ENCODE measurements at places on chromosomes 5 and 9.

- DNase-seq, result no peak
Measured at GRCh38 chr5:80917631-80918030, 42.5 kb upstream of the RASGRF2 start.

DNA sequence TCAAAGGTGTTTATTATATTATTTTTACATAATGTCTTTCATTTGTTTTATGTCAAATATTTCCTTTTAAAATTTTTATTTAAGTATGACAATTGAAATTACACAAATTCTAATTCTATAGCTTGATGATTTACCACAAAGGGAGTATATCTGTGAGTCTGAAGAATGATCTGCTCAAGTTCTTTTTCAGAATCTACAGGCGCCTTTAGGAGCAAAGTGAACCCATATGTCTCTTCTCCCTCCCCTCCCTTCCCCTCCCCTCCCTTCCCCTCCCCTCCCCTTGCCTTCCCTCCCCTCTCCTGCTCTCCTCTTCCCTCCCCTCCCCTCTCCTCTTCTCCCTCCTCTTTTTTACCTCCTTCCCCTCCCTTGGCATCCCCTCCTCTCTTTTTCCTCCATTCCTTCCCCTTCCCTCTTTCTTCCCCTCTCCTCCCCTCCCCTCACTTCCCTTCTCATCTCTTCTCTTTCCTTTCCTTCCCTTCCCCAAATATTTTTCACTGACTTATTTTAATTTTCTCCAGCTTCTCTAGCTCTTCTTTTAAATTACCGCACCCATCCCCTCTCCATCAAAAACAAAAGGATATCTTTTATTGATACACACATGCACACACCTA is 495.3 kb upstream of the PIK3R1 start:
- DNase-seq, result no peak

DNA sequence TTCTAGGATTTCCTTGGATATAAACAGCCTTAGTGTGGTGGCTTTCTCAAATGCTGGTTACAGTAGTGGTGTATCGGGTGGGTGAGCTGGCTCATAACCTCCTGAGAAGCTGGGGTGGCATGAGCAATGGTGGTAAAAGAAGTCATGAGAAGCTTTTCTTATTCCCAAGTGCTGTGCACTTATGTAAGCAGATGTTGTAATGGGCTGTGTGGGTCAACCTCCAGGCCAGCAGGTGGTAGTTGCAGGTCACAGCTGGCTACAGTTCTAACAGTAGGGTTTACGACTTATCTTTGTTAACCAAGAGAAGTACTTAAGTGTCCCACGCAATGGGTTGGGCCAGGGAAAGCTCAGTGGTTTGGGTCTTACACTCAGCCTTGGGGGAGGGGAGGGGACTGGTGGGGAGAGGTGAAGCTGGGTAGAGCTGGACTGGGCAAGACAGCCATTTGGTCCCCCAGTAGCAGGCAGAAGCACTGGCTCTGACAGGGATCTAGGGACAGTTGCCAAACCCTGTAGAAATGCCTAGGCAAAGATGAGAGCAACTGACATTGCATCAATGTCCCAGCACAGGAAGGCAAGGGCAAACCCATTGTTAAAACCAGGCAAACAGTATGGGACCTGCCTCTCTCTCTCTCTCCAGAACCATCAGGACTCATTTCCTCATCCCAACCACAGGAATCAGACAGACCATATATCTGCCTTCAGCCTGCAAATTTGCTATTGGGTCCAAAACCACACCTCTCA is 76.8 kb downstream of the RNF130 start:
- DNase-seq, result no peak

GRCh38 chr5:137375741-137376526 is 123.2 kb downstream of the SPOCK1 start:
- DNase-seq, result no peak

DNA sequence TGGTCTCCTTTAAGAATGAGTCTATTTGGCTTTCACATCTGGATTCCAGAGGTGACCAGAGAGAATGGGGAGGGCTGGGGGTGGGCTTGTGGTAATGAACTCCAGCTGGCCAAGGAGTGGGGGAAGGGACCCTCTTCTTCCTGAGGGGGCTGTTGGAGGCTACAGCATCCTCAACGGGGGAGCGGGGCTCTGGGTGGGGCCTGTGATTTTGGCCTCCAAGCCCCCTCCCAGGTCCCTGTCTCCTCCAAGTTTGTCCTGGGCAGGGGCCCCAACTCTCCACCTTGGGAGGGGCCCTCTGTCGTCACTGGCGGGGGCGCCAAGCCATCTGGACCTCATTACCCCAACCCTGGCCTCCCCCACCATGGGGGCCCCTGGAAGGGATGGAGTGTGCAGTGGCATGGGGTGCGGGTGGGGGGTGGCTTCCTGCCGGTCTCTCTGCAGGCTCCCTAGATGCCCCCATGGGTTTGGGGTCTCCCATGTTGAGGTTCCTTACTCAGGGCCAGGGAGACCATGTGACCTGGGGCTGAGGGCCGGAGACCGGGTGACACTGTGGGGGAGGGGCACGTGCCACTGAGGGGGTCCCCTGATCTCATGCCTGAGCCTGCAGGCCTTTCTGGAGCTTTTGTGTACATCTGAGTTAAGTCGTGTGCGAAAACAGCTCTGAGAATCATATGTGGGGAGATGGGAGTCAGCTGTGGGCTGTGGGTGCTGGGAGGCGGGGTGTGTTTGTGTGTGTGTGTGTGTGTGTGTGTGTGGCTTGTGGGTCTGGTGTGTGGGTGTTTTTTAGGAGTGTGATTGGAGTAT is 32.4 kb downstream of the GOLGA2 start:
- no peak for DNase-seq

DNA sequence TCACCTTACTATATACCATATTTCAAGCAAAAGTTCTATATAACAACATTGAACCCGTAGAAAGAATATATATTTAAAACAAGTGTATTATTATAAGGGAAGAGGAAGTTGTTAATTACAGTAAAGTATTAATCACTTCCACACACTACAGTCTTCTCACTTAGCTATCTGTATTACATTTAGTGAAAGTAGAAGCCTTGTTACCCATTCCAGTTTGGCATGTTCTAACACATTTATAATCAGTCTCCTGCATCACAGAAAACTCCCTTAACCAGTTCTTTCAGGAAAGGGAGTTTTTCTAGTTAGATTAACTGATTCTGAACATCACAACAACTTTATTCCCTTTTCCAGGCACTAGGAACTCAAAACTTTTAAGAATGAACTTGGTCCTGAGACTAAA is 6.9 kb downstream of the RAB14 start:
- no peak for DNase-seq

- no peak for DNase-seq
Measured at GRCh38 chr5:75510836-75511434, 494 bp downstream of the CERT1 start.

DNA sequence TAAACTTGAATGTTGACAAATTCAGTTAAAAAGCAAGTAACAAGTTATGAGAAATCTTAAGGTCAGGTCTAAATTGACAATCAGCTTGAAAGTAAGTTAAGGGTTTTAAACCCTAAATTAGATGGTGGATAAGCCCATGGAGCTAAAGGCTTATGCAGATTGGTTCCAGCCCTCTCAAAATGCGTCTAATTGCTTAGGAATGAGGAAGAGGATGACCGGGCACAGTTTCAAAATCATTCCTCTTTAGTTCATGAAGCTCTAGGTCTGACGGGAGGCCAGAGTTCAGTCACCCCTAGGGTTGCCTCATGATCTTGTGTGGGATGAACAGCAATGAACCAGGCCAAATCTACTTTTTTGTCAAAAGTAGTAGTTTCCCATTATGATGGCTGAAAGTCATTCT is 75.4 kb downstream of the SLC38A9 start:
- DNase-seq, result no peak

GRCh38 chr9:18002718-18003438 is 424.0 kb downstream of the SH3GL2 start:
- no peak for DNase-seq

GRCh38 chr5:143557061-143557818 is 153.8 kb upstream of the NR3C1 start:
- DNase-seq, result no peak

GRCh38 chr5:141866096-141866495 is 12.1 kb downstream of the PCDH1 start:
- no peak for DNase-seq

- no peak for DNase-seq
Measured at GRCh38 chr9:98047002-98047401, 9.5 kb upstream of the NANS start.

All from NCI-H1694 treated with DMSO at 0.1 percent for 48 hours (cell line).